ENCODE measurements at places on chromosomes 11 and 22. TPM values are rescaled to one million over a fixed set of nuclear protein-coding genes. Genes with fewer than 3 reads are reported as not detected.

Gene NTM
- 0.12 TPM for total RNA-seq

- no peak for DNase-seq
Observed at GRCh38 chr11:115170133-115170815, 333.9 kb downstream of the CADM1 start.

DNA sequence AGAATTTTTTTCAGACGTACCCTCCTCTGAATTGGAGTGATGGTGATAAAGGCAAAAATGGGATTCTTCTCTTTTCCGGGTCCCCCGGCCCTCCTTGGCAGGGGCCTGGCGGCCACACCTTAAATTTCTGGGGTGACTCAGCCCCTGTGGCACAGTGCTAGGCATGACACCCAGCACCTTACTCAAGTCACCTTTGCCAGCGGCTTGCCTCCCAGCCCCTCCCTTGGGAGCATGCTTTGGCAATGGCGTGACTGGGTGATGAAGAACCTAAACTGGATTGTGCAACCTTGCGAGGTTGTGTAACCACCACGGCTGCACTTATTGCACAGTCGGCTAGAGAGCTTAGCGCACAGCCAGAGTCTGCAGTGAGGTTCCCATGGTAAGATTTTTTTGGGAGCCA is 16.2 kb upstream of the LDLRAD3 start:
- DNase-seq: peak; percentile 69

DNA sequence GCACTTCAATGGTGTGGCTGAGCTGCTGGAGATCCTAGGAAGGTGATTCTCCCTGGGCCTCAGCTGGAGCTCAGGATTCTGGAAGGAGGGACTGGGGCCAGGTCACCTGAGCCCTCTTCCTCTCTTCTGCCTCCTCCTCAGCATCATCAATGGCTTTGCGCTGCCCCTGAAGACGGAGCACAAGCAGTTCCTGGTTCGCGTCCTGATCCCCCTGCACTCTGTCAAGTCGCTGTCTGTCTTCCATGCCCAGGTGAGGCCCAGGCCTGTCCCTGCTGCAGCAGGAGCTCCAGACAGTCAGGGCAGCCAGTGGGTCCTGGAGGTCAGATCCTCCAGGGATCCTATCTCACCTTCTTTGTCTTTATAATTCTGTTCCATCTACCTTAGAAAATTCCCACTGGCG is 5.4 kb downstream of the GPHA2 start:
- no peak for DNase-seq

GRCh38 chr22:23163665-23164064 is 16.6 kb upstream of the BCR start:
- DNase-seq: no peak

- no peak for DNase-seq
Observed at GRCh38 chr22:39204216-39204615, 40.6 kb downstream of the PDGFB start.

- no peak for DNase-seq
Observed at GRCh38 chr22:44585559-44586350, 87.7 kb upstream of the RTL6 start.

Measured in pancreas (tissue), 10 donors.